ENCODE measurements at places on chromosomes 4 and X. TPM values are rescaled to one million over a fixed set of nuclear protein-coding genes. Genes with fewer than 3 reads are reported as not detected.

DNA sequence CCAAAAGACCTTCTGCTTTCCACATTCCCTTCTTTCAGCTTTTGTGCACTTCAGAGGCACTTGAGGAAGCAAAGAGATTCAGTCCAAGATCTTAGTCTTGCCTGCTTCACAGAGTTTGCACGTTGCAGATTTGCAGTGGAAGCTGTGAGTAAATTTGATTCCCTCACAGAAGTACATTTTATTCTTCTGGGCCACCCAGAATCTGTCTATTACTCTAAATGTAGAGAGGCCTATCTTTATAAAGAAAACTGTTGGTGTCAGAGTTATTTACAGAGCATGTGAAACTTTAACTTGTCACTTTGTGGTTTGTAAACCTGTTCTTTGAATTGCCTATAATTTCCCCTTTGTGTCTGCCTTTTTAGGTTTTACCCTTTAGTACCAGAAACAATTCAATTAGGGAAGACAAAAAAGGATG is 15.5 kb downstream of the SPRY1 start:
- peak; percentile 72 for DNase-seq

- no peak for DNase-seq
Measured at GRCh38 chr4:38677441-38677840, 13.4 kb downstream of the KLF3 start.

- no peak for DNase-seq
Measured at GRCh38 chrX:74080165-74080564, 223.8 kb upstream of the ZCCHC13 start.

DNA sequence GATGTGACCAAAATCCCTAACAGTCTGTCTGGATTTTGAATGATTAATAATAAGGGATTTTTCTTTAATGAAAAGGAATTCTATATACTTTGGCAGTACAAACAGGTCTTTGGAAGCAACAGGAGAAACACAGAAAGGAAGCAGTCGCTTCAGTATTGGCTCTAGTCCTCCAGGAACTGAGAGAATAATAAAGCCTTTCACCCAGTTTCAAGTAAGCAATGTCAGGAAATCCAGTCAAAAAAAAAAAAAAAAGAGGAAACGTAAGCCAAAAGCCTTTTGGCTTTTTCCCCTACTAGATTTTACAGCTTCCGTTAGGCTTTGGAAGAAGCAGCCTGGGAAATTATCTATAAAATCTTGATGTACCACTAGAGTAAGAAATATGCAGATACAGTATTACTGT is 61.7 kb upstream of the HDAC8 start:
- DNase-seq: no peak

DNA sequence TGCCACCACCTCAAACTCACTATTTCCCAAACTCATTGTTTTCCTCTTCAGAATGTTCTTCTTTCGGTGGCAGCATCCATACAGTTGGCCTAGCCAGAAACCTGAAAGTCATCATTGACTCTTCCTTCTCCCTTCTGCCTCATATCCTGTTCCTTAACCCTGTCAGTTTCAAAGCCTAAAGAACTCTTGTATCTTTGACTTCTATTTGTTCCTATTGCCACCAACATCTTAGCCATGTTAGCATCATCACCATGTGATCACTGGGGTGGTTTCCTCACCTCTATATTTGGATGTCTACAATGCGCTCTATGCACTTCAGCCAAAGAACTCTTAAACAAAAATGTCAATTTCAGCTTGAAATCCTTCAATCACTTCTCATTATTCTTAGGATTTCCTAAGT is 29.0 kb downstream of the DDX60L start:
- no peak for DNase-seq

- no peak for DNase-seq
Measured at GRCh38 chrX:134246282-134246681, 9.3 kb downstream of the CCDC160 start.

DNA sequence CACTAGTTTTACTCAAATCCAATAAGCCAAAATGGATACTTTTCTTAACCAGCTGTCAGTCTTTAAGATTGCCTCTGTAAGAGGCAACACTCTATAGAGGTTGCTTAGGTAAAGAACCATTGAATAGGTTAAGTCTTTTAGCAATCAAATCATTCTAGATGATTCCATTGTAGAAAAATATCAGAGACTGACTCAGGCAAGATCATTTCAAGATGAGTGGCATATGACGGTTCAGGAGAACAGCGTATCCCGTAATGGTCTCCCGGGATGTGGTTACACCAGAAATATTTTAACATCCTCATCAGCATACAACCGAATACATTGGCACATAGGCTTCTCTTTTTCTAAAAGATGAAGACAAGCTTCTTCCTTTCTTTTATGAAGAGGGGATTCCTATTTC is 641.7 kb upstream of the AGA start:
- DNase-seq: no peak

DNA sequence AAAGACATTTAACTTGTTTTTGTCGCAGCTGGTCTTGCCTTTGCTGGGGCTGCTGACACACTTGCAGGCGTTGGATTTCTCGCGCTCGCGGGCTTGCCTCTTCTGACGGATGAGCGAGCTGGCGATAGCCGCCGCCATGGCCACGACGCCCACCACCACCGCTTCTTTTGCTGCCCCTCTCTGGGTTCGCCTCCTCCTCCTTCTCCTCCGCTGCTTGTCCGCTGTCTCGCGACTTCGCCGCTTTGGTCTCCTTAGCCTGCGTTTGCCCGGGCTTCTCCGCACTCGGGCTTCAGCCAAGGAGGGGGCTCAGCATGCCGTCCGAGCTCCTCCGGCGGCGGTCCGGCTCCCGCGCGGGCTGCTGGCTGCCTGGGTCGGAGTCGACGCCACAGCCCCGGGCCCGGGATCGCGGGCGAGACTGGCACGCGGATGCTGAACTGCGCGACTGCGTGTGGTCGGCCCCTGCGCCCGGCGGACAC is 613 bp downstream of the FGF13 start:
- DNase-seq: no peak

GRCh38 chr4:8507196-8507570 is 66.6 kb downstream of the TRMT44 start:
- no peak for DNase-seq

- DNase-seq: no peak
Measured at GRCh38 chr4:55866290-55866907, 13.0 kb downstream of the EXOC1 start.

DNA sequence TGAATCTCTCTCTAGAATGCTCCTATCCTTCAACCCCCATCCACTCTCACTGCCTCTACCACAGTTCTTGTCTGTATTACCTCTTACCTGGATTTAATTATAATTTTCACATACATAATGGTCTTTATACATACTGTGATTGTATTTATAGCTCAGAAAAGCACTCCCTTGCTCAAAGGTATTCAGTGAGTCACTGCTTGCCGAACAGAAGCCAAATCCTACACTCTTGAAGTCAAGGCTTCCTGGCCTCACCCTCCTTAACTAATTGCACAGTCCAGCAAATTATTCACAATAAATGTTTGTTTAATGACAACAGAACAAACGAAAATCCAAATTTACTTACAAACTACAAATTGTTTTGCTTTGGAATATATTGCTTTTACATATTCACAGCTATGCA is 159.5 kb downstream of the KLHL13 start:
- DNase-seq: no peak

DNA sequence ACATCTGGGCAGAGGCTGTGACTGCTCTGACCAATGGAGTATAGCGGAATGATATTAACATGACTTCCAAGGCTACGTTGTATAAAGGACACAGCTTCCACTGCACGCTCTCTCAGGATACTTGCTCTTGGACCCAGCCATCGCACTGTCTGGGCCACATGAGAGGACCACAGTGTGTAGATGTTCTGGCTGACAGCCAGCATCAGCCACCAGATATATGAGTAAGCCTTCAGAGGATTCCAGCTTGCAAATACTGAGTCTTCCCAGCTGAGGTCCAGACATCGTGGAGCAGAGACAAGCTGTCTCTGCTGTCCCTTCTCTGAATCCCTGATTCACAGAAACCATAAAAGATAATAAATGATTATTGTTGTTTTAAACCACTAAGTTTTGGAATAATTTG is 146.8 kb upstream of the USP9X start:
- DNase-seq: no peak

DNA sequence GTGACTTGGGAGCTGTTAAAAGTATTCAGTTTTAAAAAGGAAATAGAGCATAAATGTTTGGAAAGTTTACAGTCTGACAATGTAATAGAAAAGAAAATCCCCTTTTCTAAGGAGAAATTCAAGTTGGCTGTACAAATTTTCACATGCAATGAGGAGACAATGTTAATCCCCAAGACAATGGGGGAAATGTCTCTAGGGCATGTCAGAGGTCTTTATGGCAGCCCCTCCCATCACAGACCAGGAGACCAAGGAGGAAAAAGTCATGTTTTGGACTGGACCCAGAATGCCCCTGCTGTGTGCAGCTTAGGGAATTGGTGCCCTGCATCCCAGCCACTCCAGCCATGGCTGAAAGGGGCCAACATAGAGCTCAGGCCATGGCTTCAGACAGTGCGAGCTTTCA is 831.1 kb upstream of the ADGRL3 start:
- no peak for DNase-seq

DNA sequence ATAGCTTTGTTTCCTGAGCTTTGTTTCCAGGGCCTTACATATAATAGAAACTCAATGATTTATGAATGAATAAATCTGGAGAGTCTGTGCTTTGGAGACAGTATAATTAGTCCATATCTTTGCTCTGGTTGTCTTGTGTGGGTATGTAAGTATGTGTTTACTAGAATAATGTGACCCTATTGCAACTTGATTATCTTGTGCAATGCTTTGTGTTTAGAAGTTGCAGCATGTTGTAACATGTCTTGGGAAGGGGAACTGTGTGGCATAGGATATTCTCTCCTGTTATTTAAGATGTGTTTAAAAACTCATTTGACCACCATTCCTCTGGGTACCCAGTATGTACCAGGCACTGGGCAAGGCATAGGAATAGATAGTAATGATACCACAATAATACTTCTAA is 6.1 kb downstream of the SPATA18 start:
- DNase-seq: no peak

DNA sequence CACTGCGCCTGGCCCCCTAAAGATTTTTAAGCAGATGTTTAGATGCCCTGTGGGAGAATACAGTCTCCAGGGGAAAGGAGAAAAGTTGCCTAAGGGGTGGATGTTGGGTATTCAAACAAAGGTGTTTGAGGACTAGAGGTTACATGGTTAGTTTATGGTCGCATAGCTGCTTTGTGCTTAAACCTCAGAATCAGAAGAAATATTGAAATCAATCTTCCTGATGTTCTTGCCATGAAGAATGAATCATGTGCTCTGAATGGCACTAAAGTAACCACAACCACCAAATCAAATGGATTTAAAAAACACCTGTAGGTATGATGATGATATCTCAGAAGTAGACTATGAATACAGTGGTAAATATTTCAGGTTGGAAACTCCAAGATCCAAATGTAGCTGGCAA is 42.7 kb upstream of the TEX13A start:
- DNase-seq: no peak

GRCh38 chrX:131979116-131979515 is 44.0 kb upstream of the STK26 start:
- no peak for DNase-seq

GRCh38 chr4:127446427-127446885 is 186.3 kb upstream of the INTU start:
- DNase-seq: no peak

- no peak for DNase-seq
Measured at GRCh38 chrX:19735244-19735643, 152.2 kb downstream of the SH3KBP1 start.

DNA sequence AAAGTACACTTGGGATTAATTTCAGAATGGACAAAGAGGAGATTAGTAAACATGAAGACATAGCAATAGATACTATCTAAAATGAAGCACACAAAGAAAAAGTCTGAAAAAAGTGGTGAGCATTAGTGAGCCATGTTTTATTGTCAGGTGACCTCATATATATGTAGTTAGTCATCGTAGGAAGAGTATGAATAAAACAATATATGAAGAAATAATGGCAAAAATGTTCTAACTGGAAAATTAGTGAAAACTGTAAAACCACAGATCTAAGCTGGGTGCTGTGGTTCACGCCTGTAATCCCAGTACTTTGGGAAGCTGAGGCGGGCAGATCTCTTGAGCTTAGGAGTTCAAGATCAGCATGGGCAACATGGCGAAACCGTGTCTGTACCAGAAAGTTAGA is 67.9 kb downstream of the RBPJ start:
- DNase-seq: no peak

DNA sequence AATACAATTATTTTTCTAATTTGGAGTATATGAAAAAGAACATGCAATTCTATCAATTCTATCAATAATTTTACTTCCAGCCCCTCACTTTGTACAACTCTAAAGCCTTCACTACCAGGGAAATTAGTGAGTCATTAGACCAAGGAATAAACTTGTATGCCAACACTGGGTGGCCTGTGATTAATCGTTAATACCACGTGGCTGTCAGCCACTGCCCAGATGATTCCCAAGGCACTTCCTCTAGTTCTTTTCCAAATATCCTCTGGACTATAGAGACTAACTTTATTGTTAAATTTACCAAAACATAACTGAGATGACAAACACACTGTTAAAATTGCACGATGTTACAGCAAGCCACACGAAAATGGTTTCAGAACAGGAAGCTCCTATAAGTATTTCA is 45.7 kb downstream of the MID1 start:
- DNase-seq: no peak

GRCh38 chr4:76716020-76716419 is 181.9 kb downstream of the SOWAHB start:
- DNase-seq: no peak

DNA sequence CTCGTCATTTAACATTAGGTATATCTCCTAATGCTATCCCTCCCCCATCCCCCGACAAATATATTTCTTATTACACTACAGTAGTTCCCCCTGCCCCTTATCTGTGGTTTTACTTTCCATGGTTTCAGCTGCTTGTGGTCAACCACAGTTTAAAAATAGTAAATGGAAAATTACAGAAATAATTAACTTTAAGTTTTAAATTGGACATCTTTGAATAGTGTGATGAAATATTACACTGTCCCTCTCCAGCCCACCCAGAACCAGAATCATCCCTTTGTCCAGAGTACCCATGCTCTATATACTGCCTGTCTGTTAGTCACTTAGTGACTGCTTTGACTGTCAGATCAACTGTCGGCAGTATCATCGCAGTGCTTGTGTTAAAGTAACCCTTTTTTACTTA is 47.4 kb upstream of the VEGFC start:
- DNase-seq: no peak

GRCh38 chr4:36189511-36190226 is 54.6 kb downstream of the ARAP2 start:
- peak; percentile 75 for DNase-seq

The SULT1B1 gene
- total RNA-seq: 0.23 TPM

The TCEAL9 gene
- total RNA-seq: 0.37 TPM

The ACE2 gene
- total RNA-seq: not detected

The MAB21L2 gene
- not detected for total RNA-seq

The PLXNA3 gene
- 55.9 TPM for total RNA-seq

The DOK7 gene
- total RNA-seq: not detected

The SLC26A1 gene
- 0.26 TPM for total RNA-seq

The LNX1 gene
- not detected for total RNA-seq

The SLC6A14 gene
- not detected for total RNA-seq

Data from activated CD4-positive, alpha-beta T cell treated with anti-CD3 and anti-CD28 coated beads, Interleukin-2, amount 10 ng/mL, durations not matched to agents 24 days and 14 days (primary cell).